ENCODE measurements at places on chromosomes 2 and 18.

- peak; percentile 6 for DNase-seq
Observed at GRCh38 chr18:56200381-56200911, 437.9 kb downstream of the TXNL1 start.

DNA sequence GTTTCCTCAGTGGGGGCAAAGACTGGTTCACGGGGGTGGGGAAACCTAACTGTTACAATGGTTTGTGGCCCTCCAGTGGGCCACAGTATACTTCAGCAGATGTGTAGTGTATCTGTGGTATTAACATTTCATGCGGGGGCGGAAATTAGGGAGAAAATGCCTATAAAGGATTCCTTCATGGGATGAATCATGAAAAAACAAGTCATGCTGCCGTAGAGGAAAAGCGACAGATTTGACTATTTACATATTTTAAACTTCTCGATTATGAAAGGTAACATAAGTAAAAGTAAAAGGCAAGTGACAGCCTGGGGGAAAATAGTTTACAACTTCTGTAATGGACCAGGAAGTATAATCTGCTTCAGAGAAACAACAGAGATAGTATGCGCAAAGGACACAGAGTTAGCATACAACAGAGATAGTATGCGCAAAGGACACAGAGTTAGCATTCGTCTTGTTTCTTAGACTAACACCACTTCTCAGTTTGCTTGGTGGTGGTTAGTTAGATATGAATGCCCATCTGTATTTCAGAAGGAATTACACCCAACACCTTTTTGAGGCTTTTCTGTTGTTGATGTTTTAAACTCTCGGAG, 41.1 kb downstream of the MRPS9 start:
- no peak for DNase-seq

DNA sequence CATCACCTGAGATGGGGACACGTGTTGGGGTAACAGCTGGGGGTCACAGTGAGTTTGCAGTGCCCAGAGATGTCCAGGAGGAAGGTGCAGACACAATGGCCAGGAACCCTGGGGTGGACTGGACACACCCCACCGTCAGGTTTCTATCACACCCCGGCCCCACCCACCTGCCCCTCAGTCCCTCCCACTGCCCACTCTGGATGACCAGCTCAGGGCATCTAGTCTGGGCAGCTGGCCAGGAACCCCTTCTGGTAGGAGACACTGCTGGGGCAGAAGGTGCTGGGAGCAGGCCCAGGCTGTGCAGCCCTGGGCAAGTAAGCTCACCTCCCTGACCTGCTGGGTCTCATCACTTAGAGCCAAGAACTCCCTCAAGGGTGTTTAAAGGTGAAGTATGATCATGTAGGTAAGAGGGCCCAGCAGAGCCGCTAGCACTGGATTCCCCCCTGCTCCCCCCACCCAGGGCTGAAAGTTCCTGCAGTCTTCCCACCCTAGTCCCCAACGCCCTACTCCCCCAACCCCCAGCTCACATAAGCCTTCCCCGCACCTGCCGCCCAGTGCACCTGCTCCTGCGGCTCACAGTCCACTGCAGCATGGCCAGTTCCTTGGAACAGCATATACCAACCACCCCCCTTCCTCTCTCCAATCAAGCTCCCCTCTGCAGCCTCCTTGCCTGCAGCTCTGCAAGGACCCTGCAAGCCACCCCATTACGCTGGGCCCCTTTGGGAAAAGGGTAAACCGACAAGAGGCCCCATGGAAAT, 17.3 kb downstream of the BIN1 start:
- DNase-seq = no peak

GRCh38 chr2:30472326-30472725, 25.3 kb downstream of the LCLAT1 start:
- no peak for DNase-seq

- DNase-seq = no peak
Observed at GRCh38 chr2:27079233-27080139, 1.1 kb downstream of the EMILIN1 start.

- peak; percentile 62 for DNase-seq
Observed at GRCh38 chr2:209577376-209578357, 153.8 kb downstream of the MAP2 start.

Data from NCI-H2171 treated with DMSO at 0.1 percent for 48 hours (cell line).